ENCODE measurements at places on chromosomes 5 and 9.

DNA sequence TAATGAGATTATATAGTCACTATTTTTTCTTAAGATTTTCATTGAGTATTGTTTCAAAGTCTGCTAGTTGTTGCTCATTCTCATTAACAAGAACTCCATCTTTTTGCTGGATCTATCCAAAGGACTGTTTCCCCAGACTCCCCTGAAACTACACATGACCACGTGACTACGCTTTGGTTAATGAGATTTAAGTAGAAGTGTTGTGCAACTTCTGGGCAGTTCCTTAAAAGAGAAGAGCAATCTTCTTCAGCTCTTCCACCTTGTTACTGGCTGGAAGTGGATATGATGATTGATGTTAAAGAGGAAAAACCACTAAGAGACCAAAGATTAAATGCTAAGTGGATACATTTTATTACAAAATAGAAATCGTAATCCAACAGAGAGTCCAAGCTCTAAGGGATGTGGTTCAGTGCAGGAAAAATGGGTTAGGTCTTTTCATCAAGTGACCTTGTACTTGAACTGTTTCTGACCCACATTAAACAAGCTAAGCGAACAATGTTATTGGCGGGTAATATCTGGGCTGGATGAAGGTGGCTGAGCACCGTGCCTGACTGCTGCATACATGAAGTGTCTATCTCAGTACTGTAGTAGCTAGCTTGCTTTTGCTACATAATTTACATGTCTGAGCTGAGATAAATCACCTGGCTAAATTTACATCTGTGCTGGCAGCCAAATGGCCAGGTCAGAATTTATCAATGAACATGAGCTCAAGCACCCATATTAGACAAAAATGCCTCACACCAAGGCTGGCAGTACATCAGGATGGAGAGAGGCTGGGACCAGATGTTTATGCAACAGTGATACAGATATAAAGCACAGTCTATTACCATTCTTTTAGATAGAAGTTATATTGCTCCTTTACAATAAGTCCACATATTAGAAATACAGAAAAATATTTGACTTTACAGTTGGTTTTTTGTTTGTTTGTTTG, 7.5 kb upstream of the CTNNAL1 start:
- DNase-seq = no peak

DNA sequence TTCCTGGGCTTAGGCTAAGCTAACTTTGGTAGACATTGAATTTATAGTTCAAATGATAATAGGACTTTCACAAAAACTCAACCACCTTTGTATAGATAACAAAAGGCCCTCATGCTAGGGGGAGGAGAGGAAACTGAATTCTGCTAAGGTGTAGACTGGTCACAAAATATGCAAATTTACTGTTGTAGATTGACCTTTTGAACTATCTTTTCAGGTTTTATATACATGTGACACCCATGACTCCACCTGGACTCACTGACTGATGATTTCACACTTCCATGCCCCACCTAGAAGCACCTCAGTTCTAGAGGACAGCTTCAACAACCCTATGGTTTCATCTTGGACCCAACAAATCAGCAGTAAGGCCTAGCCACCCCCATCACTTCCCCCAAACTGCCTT, 165.7 kb downstream of the CEMIP2 start:
- no peak for DNase-seq

GRCh38 chr9:98332405-98332831, 77.0 kb upstream of the TBC1D2 start:
- no peak for DNase-seq

DNA sequence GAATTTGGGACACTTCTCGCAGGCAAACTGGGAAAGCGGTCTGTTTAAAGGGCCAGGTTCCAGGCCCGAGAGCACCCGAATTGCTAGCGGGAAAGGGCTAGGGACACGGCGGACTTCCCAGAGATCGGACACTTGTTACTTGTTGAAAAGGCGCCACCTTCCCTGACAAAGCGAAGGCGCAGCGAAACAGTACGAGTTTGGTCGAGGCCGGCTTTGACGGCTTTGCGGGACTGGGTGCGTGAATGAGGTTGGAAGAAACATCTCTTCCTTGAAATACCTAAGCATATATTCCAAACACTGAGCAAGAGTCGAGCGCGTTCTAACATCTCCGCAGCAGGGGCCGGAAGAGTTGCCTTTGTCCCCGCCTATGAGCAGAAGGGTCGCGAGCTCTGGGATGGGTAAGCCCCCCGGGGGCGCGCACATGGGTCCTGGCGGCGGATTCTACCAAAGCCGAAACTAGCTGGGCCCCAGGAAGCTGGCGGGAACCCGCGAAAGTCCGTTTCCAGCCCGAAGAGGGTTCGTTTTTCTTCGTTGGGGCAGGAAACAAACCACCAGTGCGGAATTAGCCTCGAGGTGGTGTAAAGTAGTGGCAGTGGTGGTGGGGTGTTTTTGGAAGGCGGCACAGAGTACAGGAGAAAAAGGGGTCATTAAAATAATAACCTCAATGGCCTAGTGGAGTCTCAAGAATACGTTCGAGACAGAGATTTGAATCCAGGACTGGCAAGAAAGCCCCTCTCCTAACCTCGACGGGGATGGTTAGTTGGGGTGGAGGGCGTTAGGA, 1.5 kb downstream of the GDNF start:
- peak; percentile 36 for DNase-seq

- no peak for DNase-seq
These were observed 31.5 kb upstream of the ZFAND5 start for GRCh38 chr9:72396247-72397091.

DNA sequence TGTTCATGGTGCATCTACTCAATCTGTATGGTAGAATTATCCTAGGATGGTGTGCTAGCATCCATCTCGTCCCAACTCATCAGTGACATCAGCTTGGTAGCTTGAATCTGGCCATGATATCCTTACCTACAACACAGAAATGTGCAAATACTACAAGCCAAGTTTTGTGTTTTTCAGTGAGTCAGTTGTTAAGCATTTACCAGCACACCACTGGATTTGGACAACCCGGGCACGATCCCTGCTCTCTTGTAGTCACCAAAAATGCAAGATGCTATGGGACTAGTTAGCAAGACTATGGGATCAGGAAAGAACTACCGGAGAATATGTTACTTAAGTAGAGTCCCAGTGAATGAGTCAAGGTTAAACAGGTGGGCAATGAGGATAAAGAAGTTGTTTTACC, 32.1 kb upstream of the ZNF354B start:
- no peak for DNase-seq

Measured in nucleus accumbens (tissue), 56 donors.